ENCODE measurements at places on chromosomes 12 and 14.

- DNase-seq = no peak
These were observed 250.9 kb upstream of the OR4E1 start for GRCh38 chr14:21924479-21924878.

DNA sequence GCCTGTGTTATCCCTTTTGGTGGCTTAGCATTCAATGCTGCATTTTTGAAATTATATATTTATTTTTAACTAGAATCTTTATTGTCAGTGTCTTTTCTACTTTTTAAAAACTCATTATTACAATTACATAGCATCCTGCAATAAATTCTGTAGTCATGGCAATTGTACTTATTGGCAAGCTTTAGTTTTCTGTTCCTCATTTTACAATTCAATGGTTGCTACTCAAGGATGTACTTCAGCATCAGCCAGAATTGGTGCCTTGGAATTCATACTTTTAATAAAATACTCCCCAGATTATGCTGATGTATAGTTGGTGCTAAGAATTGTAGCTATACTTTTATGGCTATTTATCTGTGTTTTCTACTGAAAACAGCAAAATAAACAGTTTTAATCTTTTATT lies 1756.8 kb upstream of the SEL1L start:
- DNase-seq = no peak

GRCh38 chr12:14514154-14514842 lies 53.4 kb downstream of the PLBD1 start:
- DNase-seq = no peak

DNA sequence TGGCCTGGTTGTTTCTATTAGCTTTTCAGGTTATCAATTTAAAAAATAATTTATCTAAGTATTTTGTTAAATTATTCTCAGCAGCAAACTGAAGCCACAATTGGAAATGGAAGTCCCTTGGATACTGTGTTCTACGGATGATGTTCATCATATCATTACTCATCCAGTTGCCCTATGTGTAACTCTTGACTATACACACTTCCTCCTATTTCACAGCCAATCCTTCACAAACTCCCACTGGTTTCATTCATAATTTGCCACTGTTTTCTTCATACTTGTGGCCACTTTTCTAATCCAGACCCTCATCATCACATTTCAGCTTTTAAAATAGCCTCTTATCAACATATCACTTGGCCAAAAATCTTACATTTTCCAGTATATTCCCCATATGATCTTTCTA lies 84.0 kb downstream of the CATSPERB start:
- no peak for DNase-seq

DNA sequence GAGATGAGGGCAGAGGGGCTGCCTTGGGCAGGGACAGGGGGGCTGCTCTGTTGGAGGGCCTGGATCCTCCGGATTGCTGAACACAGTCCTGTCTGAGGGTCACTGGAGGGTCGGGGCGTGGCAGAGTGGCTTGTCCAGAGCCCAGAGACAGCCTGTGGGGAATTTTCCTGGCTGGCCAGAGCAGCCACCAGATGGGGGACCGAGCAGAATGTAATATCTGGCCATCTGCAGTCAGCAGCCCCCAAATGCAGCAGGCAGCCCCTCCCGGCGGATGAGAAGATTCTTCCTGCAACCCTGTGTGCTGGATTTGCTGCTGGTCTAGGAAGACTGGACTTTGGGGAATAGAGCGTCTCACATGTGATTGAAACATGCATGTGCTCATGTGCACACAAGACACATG lies 23.3 kb upstream of the NOS1 start:
- DNase-seq = no peak

- no peak for DNase-seq
These were observed 33.3 kb downstream of the DHRS2 start for GRCh38 chr14:23669441-23669840.

- DNase-seq = peak; percentile 79
These were observed at the start of gene SCFD1 for GRCh38 chr14:30621940-30622830. Gene SCFD1, plus strand, starts transcription at chr14:30622319. Its CDS starts 20 bp downstream, at chr14:30622339.

DNA sequence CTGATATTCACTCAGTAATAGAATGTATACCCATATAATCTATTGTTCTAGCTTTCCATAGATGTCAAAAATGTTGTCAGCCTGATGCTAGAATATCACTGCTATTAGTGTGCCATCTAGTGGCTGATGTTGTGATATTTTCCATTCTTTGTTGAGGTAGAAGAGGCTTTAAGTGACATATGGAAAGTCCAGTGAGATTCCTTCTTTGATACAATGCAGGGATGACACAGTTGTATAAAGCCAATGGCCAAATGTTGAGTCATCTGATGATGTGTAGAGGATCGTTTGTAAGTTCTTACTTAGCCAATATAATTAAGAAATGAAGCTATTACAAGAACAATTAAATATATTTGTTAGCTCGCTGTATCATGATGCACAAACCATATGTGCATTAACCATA lies 58.1 kb upstream of the PCED1B start:
- DNase-seq = peak; percentile 95

DNA sequence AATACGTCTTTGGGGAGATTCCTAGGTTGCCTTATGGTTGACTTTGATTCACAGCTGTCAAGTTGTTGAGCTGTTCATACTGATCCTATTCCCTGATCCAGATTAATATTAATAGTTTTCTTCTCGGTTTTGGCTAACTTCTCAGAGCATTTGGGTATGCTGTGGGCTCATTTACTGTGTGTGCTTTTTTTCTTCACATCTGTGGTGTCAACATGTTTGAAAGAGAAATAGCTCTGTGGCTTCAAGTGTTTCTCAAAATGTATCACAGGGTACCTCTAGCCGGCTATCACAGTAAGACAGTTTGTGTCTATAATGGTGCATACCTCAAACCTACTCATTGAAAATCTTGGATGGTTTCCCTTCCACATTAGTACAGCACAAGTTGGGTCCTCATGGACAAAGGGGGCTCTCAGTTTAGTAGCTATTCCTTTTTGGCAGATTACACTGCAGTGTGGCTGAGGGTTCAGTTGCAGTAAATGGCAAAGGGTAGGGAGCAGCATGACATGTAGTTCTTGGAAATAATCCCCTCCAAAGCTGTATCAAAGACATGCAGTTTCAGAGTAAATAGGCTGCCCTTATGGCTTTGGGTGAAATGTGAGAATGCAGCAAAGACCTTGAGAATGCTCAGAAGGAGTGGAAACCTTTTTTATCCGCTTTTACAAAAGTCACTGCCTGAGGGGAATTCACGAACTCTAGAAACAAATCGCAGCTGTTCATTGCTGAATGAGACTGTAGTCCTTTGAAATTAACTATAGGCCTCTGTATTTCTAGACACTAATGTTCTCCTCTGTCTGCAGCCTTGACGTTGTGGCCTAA lies 102.4 kb upstream of the ATF1 start:
- no peak for DNase-seq

- no peak for DNase-seq
These were observed 107.3 kb downstream of the SLC38A4 start for GRCh38 chr12:46718495-46718894.

GRCh38 chr12:94603434-94604365 lies 46.7 kb downstream of the TMCC3 start:
- no peak for DNase-seq

GRCh38 chr12:133081159-133081780 lies 547 bp downstream of the ZNF140 start:
- no peak for DNase-seq

DNA sequence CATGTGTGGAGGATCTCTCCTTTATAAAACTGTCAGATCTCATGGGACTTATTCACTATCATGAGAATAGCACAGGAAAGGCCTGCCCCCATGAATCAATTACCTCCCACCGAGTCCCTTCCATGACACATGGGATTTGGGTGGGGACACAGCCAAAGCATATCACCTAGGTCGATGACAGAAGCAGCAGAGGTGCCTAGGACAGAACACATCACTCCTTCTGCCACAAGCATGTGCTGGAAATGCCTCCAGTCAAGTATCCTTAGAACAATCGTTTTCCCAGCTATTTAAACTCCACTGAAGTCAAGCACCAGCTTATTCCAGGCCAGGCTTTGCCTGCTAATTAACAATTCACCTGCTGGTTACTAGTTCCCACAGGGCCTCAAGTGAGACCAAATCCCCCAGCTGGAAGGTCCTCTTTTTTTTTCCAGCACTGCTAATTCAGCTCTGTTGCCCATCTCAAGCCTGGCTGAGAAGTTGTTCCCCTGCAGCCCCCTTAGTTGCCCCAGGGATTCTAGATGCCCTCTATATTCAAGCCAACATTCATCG lies 212.3 kb upstream of the NUDT4 start:
- no peak for DNase-seq

DNA sequence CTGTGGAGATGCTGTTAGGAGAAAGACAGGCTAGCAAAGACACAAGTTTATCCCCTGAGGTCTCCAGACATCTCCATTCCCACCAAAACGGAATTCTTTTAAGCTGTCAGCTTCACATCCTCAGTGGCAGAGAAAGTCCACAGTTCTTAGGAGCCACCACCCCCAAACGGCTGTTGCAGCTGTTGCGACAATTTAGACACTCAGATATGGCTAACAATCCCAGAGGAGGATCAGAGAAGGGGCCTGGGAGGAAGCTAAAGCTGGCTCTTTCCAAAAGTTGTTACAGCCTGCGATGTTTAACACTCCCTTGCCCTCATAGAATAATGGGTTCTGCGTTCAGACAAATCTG lies 1.9 kb upstream of the ATP5MC2 start:
- no peak for DNase-seq

DNA sequence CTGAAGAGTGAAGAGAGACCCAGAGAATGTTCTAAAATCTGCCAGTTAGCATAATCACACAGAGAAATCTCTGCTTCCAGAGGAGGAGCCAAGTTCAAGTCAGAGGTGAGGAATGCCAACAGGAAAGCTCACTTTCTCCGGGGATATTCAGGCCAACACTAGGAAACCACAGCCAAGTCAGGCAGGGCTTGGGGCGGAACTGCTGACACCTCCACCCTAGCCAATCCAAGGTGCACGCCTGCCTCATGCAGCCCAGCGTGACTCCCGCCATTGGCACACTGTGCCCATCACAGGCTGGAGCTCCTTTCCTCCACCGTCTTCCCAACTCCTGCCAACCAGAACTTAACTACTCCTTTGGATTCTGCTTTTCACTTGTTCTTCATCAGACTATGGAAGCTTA lies 374.3 kb upstream of the CCDC196 start:
- DNase-seq = no peak

- no peak for DNase-seq
These were observed 80.4 kb downstream of the PPFIBP1 start for GRCh38 chr12:27604431-27604830.

GRCh38 chr14:79596551-79596950 lies 614.8 kb downstream of the DIO2 start:
- peak; percentile 23 for DNase-seq

GRCh38 chr12:50019524-50019923 lies 5.8 kb downstream of the RACGAP1 start:
- no peak for DNase-seq

- DNase-seq = no peak
These were observed 65.2 kb downstream of the SRGAP1 start for GRCh38 chr12:63909746-63910145.

- DNase-seq = peak; percentile 68
These were observed at the start of gene CLSTN3 for GRCh38 chr12:7129872-7130691. Gene CLSTN3, plus strand, starts transcription at chr12:7130371. Its CDS starts 278 bp downstream, at chr12:7130649.

DNA sequence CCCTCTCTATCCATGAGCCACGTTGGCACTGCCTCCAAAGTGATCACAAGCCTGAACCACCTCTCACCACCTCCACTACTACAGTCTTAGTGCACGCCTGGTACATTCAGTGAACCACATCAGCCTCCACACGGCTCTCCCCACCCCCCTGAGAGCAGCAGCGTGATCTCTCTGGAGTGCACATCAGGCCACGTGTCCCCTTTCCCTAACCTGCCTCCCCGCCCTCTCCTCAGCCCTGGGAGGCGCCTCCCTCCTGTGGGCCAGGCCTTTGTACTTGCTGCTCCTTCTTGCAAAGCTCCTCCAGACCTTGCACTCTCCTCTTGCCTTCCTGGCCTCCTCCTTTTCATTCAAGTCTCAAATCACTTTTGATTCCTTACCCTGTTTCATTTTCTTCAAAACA lies 49.8 kb downstream of the SLC6A12 start:
- DNase-seq = no peak

DNA sequence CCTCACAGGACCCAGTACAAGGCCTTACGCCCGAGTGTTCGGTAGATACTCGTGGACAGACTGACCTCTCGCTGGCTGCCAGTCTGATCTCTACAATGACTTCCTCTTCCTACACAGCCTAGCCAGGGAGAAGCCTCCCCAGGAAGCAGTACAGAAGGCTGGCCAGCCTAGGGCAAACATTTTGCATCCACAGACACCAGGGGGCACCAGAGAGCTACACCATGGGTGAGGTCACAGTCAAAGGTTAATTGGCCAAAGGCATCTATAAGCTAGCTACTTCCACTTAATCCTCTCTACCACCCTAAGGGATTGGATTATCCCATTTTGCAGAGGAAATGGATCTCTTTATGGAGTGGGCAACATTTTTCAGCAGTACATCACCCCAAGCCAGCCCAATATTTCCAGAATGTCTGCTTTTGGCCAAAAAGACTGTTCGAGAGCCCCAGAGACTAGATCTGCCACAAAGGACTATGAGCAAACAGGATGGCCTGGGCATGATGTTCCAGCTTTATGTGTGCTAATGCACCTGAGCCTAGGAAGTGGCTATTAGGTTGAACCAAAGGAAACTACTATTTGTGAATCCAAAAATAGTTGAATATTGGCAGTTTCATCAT lies 14.6 kb upstream of the PNMA1 start:
- peak; percentile 55 for DNase-seq

- no peak for DNase-seq
These were observed 406 bp downstream of the TMEM263 start for GRCh38 chr12:106956048-106956578.

GRCh38 chr14:89206389-89207031 lies 210.5 kb downstream of the FOXN3 start:
- no peak for DNase-seq

DNA sequence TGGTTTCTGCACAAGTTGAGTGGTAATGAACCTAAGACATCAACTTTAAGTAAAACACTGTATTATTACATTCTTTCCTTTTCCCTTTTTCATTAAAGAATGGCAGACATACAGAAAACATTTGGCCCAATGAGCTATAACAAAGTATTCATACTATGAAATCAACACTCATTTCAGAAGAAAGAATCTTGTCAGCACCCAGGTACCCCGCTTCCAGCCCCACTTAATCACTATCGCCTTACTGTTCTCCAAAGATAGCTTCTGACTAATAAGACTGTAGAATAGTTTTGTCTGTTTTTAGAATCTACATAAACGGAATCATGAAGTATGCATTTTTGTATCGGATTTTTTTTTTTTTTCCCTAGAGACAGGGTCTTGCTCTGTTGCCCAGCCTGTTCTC lies 9.5 kb downstream of the CNTN1 start:
- DNase-seq = no peak

DNA sequence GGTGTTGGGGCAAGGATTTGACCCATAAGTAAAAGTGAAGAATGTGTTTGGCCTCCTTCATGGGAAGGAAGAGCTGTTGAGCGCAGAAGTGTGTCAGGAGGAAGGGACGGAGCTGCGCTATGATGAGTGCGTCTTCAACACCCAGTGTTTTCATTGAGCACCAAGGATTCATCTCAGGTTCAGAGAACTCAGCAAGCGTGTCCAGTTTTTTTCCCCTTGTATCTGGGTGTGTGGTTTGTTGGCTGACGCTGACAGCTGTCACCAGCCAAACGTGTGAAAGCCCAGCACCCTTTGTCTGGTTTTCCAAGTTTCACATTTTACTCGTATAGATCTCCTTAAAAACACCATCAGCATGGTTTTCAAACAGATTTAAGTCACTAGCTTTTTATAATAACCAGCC lies 12.3 kb downstream of the EP400 start:
- no peak for DNase-seq

- DNase-seq = peak; percentile 80
These were observed 14.9 kb downstream of the ABCB9 start for GRCh38 chr12:122951406-122951805.
